Stimulated activated CD8-positive, alpha-beta memory T cell treated with anti-CD3 and anti-CD28 coated beads, Interleukin-2, amount 100 ng/mL, for 48 hours (primary cell): ENCODE measurements at places on chromosomes 6 and 20.

DNA sequence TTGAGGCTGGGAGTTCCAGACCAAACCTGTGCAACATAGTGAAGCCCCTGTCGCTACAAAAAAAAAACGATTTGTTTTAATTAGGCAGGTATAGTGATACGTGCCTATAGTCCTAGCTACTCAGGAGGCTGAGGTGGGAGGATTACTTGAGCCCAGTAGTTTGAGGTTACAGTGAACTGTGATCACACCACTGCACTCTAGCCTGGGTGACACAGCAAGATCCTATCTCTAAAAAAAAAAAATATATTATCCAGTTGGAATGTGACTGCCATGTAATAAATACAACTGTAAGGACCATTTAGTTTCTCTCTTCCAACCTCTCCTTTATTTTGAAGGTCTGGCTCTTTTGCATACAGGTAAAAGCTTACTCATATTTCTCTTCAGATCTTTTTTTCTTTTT is 571.5 kb downstream of the UTRN start:
- DNase-seq, result no peak

DNA sequence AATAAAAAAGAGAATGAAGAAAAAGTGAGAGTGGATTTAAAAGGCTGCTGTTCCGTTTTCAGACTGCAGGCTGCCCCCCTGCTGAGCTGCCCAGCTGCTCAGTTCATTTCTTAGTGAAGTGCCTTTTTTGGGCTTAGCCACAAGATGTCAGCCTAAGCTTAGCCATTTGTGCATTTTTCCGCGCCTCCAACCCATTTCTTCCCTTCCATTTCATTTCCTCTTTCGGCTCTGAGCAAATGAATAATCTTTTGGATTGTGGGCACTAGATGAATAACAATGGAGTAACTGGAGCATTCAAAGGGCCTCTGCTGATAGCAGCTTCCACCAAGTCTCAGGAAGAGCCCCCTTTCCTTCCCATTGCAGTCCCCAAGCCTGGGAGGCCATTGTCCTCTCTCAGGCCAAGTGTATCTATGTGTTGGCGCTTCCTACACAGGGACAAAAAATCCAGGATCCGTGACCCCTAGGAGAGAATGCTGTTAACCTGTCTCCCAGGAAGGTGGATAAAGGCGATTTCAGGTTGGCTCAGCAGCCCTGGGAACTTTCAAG is 83.5 kb upstream of the SPTLC3 start:
- no peak for DNase-seq

DNA sequence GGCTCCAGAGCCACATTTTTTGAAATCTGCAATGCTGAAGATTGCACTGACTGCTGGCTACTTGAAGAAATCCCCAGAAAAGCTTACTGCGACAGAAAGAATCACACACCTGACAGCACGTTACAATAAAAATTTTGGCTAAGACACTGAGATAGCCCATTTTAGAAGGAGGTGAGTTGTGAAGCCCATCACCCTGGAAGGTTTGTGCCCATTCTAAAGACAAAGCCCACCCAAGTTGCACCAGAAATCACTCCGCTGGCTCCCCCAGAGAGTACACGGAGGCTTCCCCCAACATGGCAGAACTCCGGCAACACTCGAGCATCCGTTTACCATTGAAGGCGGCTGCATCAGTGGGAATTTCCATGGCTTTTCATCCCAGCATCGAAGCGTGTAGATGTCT is 29.4 kb downstream of the LPA start:
- DNase-seq, result no peak

GRCh38 chr20:61728786-61729770 is 336.6 kb downstream of the TAF4 start:
- no peak for DNase-seq

GRCh38 chr6:84979541-84979940 is 215.1 kb upstream of the TBX18 start:
- no peak for DNase-seq

DNA sequence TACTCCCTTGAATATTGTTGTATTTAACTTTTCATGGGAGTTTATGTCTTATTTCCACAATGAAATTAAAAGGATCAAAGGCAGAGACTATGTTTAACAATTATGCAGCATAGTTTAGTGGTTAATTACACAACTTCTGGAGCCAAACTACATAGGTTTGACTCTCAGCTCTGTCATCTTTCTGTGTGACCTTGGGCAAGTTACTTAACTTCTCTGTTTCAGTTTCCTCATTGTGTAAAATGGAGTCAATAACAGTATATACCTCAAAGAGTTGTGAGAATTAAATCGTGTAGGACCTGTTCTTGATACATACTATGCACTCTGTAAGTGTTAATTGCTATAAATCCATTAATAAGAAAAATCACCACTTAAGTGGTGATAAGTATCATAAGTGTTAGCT is 48.3 kb downstream of the BTBD9 start:
- no peak for DNase-seq

DNA sequence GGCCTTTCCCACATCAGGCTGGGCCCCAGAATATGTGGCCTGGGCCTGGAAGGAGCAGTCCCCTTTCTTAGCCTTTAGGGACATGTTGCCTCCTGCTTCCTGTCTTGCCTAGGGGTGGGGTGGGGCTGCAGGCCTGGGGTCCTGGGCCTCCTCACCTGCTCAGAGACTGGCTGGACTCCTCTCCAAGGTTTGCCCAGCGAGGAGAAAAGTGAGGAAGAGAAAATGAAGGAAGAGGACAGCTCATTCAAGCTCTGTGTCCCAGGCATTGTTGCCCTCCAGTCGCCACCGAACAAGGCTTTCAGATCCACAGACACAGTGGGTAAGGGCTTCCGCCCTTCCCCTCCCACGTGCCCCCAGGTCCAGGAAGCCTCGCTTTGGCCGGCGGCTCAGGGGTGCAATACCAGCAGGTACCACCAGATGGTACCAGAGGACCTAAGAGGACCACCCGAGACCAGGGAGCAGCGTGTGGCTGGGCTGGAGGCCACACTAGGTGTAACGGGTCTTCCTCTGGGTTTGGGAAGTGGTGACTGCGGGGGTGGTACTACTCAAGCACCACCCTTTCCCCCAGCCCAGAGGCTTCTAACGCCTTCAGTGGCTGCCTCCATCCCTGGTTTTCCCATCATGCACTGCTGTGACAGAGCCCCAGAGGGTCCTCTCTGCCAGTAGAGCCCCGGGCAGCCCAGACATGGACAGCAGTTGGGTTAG is 5.5 kb upstream of the BAK1 start:
- peak; percentile 82 for DNase-seq

DNA sequence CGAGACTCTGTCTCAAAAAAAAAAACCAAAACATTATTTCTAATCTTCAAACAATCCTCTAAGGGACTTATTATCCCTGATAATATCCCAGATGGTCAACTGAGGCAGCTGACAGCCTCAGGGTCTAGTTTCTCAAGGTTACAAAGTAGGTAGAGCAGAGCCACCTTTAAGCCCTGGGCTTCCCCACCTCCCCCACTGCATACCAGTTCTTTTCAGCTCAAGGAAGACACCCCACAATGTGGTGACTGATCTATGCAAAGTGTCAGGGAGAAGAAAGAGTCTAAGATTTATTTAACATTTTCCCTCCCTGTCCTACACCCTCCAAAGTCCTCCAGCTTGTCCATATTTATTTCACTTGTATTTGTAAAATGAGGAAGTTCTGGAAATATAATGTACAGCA is 60.5 kb upstream of the VGLL2 start:
- no peak for DNase-seq

GRCh38 chr6:116439522-116440051 is 21.6 kb upstream of the CALHM6 start:
- no peak for DNase-seq

DNA sequence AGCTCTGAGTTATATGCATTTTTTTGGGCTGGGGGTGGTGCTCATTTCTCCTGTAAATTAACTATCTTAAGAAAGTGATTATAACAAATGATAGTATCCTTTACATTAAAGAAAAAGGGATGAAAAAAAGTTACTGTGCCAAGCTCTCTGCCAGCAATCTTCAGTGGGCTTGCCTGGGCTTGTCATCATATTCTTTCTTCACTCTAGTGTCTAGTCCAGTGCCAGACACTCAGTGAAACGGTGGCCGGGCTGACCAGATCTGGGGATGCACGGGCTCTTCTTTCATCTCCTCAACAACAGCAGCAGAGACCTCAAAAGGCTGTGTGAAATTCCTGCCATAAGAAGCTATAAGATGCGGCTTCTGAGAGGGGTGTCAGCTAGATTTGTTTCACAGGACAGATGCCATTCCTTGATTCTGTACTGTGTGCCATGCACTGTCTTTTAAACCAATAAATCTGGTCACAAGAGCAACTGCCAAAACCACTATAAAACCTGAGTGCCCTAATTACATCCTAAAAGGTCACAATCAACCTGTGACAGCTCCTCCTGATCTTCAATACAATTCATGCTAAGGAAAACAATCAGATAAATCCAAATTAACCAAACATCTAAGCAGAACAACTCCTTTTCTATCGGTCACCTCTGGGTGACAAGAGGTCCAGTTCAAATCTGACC is 12.1 kb downstream of the EXOC2 start:
- no peak for DNase-seq

GRCh38 chr6:116382587-116382986 is 11.8 kb downstream of the DSE start:
- DNase-seq, result no peak

DNA sequence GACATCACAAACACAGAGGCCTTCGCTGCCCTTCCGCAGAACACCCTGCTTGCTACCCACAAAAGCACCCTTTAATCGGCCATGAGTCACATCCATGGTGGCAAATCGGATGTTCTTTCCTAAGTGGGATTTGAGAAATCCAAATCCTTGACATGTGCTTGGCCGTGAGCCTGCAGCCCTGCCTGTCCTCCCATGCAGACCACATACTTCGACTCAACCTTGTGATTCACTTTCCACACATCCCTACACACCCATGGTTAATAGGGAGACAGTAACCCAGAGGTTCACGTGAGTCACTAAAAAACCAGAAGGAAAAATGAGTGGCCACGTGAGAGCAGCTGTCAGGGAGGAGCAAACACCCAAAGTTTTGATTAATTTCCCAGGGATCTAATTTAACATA is 19.4 kb downstream of the RAMACL start:
- no peak for DNase-seq

DNA sequence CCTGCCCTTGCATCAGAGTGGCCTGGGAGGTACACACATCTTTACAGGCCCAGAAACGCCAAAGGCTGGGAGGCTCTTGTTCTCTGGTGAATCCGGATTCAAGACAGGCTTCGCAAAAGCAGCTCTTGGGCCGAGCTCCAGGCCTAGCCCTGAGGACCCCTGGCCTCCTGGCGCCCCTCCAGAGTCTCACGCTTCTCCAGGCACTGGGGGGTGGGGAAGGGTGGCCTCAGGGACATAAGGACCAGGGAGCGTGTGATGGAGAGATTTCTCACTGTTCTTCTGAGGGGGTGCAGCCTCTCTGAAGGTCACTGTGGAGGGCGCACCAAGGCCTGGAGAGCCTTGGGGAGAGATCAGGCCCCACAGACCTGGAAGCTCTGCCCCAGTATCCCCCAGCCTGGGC is 349.2 kb downstream of the ZFAND3 start:
- no peak for DNase-seq

GRCh38 chr6:105740946-105741645 is 338.2 kb upstream of the PREP start:
- DNase-seq, result no peak

DNA sequence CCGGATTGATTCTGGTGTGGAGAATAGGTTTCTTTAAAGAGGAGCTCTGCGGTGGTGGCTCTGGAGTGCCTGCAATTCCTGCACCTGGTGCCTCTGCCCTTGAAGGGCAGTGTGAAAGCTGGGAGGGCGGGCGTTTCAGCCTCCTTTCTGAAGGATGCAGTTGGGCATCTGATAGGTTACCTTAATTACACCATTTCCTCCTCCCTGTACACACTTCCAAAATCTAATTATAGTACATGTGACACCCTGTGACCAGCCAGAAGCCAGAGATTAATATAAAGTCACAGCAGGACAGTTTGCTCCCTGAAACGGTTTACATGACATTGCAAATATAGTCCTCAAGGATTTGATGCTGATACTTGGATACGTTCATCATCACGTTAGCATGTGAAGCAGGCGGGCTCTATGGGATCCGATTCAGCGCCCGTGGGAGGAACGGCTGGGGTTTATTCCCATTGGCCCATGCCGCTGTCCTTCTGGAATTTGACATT is 548.2 kb downstream of the QKI start:
- DNase-seq, result no peak
